Choroid plexus epithelial cell (primary cell): ENCODE measurements at places on chromosomes 6 and 20.

GRCh38 chr6:14790976-14791375 lies 454.9 kb upstream of the JARID2 start:
- no peak for DNase-seq

DNA sequence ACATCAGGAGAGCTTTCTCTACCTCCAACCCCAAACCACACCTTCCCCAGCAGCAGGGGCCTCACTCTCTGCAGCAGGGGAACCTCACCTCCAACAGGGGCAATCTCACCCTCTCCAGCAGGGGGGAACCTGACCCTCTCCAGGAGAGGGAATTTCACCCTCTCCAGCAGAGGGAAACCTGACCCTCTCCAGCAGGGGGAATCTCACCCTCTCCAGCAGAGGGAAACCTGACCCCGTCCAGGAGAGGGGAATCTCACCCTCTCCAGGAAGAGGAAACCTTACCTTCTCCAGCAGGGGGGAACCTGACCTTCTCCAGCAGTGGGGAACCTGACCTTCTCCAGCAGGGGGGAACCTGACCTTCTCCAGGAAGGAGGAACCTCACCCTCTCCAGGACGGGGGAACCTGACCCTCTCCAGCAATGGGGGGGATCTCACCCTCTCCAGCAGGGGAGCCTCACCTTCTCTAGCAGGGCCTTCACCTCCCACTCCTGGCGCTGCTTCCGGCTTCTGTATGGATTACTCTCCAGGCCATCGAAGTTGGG lies 3.1 kb downstream of the B3GALT4 start:
- peak; percentile 69 for DNase-seq

- DNase-seq = no peak
Measured at GRCh38 chr6:81790034-81790433, 37.6 kb upstream of the TENT5A start.

- DNase-seq = no peak
Measured at GRCh38 chr20:1947535-1947846, 46.4 kb downstream of the PDYN start.

DNA sequence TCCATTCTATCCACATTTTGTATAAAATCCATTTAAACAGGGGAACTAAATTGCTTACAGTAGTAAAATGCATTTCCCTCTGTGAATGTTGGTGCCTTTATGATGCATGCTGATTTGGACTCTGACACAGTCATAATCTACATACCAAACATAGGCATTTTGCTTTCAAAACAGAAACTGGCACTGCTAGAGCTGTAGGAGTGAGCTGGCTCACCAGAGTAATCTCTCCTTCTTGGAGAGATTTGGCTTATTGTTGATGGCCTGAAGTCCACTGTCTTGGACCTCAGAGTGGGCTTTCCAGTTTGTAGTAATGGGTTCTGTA lies 363.2 kb upstream of the FLRT3 start:
- peak; percentile 19 for DNase-seq

- peak; percentile 53 for DNase-seq
Measured at GRCh38 chr20:45934046-45934585, 367 bp upstream of the PCIF1 start.

DNA sequence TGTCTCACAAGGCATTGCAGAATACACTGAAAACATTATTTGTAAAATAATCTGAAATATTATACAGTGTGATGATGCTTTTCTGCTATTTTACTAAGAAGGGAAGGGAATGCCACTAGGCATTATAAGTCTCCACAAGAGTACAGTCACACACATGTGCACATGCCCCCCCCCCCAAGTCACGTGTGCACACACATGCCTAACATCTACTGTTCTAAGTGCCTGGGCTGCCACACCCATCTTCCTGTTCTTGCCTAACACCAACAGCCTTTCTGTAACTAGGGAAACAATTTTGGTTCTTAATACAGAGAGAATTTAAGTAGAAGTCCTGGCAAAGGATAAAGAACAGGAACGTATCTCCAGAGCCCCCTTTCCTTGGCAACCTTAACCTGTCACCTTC lies 58.2 kb upstream of the BCLAF1 start:
- DNase-seq = no peak

DNA sequence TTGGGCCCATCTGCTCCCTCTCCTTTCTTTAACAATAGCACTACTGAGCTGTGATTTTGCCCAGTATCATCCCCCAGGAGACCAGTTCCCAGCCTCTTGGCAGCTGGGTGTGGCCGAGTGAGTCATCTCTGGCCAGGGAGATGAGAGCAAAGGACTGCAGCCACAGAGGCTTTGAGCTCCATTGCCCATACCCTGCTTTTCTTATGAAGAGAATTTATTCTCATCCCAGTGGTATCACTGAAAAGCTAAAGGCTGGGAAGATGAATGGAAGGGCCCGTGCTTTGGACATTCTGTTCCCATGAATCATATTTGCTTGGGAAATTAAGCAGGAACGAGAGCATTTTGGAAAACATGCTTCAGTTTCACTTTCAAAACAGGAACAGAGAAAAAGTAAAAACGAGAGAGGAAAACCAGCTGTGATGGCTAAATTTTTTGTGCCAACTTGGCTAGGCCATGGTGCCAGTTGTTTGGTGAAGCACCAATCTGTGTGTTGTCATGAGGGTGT lies 14.9 kb downstream of the CST3 start:
- DNase-seq = peak; percentile 91

- DNase-seq = no peak
Measured at GRCh38 chr6:10838794-10839333, 525 bp upstream of the MAK start.

DNA sequence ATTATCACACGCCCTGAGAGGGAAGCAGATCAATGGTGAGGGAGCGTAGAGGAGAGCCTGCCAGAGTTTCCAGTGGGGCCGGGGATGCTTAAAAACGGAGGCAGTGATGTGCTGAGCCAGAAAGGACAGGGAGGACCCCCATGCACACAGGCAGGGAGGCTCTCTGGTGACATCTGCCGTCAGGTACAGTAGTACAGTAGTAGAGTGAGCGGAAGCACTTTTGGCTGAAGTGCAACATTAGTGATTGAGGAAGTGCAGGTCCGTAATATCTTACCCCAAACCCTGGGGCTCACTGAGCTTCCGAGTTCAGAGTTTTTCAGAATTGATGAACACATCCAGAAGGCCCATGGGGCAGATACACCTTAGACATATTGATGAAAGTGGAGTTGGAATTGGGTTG lies 42.1 kb downstream of the GFRA4 start:
- DNase-seq = no peak

DNA sequence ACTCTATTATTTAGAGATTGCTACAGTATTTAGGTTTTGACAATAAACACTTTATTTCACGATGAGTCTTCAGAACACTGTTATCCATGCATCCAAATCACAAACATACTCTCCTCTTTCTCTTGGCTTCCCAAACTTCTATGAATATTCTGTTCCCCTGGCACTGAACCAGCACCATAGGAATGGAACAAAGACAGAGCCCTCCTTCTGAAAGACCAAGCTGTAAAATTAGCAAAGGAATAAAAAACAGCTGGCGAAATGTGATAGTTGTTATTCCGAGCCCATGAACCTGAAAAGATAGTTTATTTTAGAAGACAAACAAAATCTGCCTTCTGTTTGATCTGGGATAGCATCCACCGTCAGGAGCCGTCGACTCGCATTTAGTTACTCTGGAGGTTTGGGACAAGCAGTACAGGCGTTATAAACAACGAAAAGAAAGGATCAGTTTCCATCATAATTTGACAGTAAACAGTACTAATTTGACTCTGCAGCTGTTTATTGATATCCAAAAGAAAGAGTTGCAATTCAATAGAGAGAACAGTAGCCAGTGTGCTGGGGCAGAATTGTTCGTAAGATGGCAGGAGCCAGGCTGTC lies 161.4 kb downstream of the CLIC5 start:
- DNase-seq = no peak

DNA sequence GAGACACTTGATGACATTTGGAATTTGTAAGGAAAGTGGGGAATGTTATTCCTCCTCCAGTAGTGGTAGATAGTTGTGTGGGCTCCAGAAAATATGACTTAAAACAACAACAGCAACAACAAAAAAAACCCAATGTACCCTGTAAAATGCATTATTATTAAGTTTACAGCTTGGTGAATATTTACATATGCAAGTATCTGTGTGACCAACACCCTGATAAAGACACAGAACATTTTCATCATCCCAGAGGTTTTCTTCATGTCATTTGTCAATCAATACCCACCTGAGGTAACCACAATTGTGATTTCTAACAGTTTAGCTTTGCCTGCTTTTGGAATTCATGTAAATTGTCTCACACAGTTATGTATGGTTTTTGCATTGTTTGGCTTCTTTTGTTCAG lies 152.1 kb upstream of the GRIK2 start:
- DNase-seq = no peak

DNA sequence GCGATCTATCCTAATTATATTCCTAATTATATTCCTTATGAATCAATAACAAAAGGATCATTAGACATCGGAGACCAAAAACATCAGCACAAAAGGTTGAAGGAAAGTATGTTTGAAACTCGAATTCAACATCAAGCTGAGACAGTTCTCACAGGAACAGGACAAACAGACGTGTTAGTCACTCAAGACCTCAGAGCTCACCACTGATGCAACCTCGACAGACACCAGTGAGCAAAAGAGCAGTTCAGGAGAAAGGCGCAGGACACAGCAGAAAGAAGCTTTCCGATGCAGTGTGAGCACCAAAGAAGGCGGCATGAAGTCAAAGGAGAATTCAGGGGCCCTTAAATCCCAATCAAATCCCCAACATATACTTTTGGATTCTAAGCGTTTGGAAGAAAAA lies 6.3 kb upstream of the RAMACL start:
- DNase-seq = peak; percentile 93

- no peak for DNase-seq
Measured at GRCh38 chr6:26158076-26158580, 70.9 kb downstream of the HFE start.

DNA sequence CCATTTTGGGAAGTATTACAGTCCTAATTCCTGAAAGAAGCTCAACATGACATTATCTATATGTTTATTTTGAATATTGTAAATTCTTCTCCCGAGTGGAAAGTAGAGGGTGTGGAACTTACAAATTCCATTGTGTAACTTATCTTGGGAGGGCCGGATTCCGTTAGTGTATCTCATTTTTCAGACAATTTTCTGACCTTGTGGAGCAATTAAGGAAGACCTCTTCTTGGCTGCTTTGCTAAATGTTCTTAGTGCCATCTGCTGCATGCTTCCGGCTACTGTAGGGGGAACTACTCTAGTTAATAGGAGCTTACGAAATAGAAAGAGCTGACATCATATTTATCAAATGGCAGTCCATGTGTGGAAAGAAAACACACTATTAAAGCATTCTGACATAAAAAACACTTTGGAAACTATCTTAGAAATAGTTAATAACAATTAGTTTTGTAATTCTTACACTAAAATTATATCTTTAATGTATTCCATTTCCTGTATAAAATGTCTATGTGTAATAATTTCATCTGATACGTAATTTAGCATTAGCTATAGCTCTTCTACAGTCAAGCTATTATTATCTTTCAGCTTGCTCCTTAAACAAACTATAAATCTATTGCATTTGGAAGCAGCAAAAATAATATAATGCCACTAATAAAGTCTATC lies 41.5 kb upstream of the KCNQ5 start:
- peak; percentile 86 for DNase-seq

GRCh38 chr20:6618051-6618450 lies 149.4 kb upstream of the BMP2 start:
- DNase-seq = no peak

DNA sequence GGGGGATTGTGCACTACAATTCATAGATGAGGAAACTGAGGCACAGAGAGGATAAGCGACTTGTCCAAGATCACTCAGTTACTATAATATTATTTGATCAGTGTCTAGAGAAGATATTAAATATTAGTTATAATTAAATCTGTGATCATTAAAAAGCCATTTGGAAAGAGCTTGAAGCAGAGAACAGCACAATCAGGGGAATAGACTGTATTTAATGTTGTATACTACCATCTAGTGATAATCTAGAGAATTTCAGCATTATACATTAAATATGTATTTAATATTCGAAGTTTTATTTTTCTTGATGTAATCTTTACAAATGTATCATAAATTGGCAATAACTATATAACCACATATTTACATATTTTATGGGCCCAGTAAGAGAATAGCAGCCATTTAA lies 20.1 kb upstream of the MTCL3 start:
- DNase-seq = peak; percentile 65

DNA sequence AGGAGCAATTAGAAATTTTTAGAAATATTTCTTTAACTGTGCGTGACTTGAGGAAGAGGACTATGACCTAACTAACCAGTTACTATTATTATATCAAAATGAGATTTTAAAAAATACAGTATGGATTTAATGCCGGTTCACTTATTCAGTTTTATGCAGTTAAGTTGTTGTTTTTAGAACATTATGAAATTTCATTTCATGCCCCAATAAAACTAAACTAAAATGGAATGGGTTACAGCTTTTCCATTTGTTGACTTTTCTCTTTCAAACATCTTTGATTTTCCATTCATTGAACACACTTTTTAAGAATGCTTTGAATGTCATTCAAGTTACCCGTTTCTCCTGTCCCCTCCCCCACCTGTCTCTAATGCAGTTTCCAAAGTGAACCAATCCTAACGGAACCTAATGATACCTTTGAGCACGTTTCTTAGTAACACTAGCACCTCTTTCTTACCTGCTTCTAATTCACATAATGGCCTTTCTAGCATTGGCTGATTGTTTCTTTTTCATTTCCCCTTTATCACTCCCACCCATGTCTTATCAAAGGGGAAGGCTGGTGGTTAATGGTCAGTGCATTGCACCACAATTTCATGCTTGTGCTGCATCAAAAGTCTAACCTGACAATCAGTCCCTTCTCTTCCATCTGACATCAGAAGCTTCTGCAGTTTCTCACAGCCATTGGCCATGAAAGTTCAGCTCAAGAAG lies 262.2 kb upstream of the TAB2 start:
- DNase-seq = no peak

DNA sequence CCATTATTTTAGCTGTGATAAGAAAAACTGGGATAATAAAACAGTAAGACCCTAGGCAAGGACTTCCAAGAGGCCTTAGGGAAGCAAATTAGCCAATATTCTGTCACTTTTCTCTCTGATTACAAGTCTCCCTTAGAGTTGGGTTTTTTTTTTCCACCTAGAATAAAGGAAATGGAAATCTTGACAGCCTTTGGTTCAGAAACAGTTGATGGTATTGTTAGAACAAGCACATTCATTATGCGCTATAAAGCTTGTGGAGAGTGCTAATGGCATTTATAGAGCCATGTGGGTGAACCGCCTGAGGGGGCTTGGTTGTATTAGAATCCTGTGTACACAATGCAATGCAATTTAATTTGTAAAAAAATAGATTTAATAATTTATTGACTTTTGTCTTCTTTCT lies 88.9 kb upstream of the OGFRL1 start:
- DNase-seq = no peak

- no peak for DNase-seq
Measured at GRCh38 chr6:72654071-72654621, 32.3 kb downstream of the KCNQ5 start.

DNA sequence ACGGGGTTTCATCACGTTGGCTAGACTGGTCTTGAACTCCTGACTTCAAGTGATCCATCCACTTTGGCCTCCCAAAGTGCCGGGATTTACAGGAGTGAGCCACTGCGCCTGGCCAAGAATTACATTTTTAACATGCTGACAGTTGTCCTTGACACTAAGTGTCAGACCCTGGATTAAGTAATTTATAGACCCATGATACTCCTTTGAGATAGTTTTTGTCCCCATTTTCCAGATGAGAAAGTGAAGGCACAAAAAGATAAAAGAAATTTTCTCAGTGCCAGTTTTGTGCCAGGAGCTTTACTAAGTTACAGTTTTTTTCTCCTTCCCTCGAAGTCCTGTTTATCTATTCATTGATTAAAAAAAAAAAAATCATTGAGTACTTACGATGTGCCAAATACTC lies 9.8 kb upstream of the EDEM2 start:
- DNase-seq = no peak

GRCh38 chr6:104829183-104829958 lies 30.3 kb downstream of the HACE1 start:
- DNase-seq = no peak
